ENCODE measurements at places on chromosomes 5 and 9. TPM values are rescaled to one million over a fixed set of nuclear protein-coding genes. Genes with fewer than 3 reads are reported as not detected.

GALNT12 gene
- total RNA-seq: 1.2 TPM

DNA sequence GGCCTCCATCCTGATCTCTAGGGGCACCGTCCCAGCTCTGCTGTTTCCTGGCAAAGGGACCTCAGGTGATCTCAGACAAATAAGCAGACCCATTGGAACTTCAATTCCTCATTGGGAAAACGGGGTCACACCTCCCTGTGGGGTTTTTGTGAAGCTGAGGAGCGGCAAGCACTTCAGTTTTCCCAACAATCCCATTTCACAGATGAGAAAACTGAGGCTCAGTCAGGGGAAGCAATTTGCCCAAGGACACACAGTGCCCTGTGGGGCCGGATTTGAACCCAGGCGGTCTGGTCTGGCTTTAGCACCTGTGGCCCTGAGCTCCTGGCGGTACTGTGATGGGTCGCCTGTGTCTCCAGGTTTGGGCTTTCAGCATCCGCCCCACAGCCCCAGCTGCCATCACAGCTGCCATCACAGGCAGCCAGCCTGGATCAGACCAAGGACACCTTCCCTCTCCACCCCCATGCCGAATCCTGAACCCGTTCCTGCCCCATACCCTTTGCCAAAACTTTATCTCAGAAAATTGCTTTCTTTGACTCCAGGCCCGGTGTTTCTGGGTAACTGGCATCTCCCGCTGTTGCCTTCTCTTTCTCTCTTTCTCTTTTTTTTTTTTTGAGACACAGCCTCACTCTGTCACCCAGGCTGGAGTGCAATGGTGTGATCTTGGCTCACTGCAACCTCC is 26.4 kb downstream of the NCS1 start:
- DNase-seq: no peak

- no peak for DNase-seq
Observed at GRCh38 chr9:133158695-133159094, 5.0 kb downstream of the GBGT1 start.

- no peak for DNase-seq
Observed at GRCh38 chr9:37801287-37801850, 772 bp downstream of the DCAF10 start.

CMYA5 gene
- under 0.01 TPM for total RNA-seq

DNA sequence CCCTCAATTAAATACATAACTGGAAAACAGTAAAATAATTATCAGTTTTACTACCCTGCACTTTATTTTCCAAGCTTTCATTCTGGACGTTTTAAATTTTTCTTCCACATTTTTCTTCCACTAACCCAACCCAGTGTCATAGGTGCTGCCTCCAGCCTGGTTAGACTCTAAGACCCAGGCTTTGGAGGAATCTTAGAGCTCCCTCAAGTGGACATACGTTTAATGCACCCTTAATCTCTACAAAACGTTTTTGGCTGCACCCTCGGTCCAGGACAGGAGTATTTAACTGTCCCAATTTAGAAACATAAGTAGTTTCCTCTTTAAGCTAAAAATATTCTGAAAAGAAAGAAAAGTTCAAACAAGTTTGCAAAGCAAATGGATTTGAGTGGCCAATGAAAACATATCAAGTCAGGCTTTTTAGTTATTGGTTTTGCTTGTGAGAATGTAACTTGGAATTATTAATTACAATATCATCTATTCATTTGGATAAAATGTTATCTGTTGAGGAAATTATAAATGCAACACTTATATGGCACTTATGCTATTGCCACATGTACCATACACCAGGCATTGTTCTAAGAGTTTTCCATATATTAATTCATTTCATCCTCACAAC is 38.9 kb downstream of the CDH6 start:
- no peak for DNase-seq

DNA sequence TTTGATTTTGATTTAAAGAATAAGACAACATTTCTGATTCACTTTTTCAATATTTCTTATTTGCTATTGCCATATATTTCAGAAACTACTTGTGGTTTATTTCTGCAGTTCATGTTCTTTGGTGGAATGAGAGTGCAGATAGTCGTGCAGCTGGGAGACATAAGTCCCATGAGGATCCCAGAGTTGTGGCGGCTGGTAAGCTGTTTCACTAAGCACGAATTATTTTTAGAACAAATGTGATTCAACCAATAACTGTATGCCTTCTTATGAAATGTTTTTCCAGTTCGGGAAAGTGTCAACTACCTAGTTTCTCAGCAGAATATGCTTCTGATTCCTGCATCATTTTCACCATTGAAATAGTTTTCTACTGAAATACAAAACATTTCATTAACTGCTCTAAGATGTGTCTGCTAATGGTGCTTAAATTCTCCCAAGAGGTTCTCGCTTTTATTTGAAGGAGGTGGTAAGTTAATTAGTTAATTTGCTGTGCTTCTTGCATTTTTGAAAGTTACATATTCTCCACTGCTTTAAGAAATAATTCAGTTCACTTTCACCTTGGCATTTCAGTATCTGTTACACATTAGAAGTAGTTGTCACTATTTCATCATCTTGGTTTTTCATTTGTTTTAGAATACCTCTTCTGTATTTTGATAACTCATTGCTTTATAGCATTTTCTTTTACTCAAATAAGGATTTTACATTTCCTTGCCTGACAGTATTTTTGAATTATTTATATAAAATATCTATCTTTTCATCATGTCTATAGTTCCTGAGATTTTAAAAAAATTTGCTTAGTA is 9.0 kb downstream of the NIPSNAP3B start:
- no peak for DNase-seq

- DNase-seq: no peak
Observed at GRCh38 chr5:136666970-136667620, 301.8 kb upstream of the TRPC7 start.

PCDHA6 gene
- total RNA-seq: 0.88 TPM

CTNND2 gene
- not detected for total RNA-seq
